ENCODE measurements at places on chromosomes 6 and 20.

DNA sequence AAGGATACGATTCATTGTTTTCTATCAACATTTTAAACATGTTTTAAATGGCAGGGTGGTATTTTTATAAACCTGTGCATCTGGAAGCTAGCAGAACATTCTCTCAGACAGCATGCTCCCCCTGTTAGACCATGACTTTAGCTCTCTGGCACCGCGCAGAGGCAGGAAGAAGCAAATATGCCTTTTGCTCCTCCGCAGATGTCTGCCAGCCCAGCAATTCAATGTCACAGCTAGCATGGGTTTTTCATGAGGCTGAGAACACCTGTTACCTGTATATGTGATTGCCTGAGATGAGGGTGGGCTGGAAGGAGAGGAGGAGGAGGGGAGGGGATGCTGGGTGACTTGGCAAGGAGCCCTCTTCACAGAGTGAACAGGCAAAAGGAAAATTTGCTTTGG, 6.7 kb downstream of the MTCH1 start:
- no peak for DNase-seq

DNA sequence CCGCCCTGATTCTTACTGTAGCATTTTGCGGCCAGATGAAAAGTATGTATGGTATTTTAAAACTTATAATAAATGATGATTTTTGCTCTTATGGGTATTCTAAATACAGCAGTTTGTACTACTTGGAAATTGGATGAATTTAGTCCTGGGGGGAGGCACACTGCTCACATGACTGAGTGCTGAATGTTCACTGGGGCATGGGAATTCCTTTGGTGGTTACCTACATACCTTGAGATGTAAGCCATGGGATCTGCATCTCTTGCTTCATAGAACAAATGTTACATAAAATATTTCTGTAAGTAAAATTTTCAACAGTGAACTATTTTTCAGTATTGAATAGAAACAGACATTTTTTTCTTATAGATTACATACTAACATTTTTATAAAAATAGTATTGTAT, 71.1 kb downstream of the FIG4 start:
- no peak for DNase-seq

- no peak for DNase-seq
Observed at GRCh38 chr6:130825772-130826441, 1.3 kb upstream of the SMLR1 start.

- DNase-seq: no peak
Observed at GRCh38 chr6:150237626-150238025, 94.8 kb downstream of the PPP1R14C start.

GRCh38 chr6:131756039-131756438, 45.2 kb upstream of the CTAGE9 start:
- peak; percentile 74 for DNase-seq

DNA sequence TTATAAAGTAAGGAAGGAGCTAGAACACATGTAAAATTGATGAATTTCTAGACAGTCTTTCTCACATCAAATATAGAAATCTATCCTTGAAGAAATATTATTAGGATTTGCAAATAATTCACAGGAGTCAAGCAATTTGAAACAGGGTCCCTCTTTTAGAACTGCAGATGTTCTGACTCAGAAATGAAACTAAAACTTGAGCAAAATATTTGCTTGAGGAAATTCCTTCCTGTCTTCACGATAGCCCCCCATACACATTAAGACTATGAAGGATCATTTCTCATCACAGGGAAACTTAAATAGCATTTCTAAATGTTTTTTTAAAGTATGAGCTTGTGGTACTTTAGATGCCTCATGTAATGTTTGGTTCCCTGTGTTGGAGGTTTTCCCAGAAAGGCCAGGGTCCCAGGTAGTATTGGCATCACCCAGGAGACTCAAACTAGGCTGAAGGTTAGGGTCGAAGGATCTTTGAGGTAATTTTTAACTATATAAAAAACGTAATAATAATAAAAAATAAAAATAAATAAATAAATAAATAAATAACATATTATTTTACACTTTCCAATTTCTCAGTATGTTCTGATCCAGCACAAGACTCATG, 144.0 kb upstream of the TBX18 start:
- DNase-seq: no peak

GRCh38 chr20:38196592-38196991, 31.5 kb upstream of the TGM2 start:
- peak; percentile 98 for DNase-seq

- no peak for DNase-seq
Observed at GRCh38 chr6:96162711-96163120, 146.9 kb downstream of the FUT9 start.

DNA sequence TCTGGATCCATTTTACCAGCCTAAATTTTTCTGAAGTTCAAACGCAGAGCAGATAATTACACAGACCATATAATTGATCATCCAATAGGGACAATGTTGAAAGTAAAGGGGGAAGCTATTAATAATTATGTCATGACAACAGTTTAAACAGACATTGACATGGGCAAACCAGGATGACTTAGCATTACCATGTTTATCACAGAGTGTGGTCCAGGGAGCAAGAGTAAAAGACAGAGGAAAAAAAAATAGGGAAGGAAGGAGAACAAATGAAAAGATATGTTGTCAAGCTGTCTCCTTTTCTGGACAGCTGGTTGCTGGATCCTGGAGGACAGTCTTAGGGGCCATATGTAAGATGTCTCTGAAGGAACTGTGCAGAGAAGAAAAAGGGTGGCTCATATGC, 69.4 kb upstream of the FBXL4 start:
- DNase-seq: no peak

- no peak for DNase-seq
Observed at GRCh38 chr20:23317081-23317480, 33.5 kb upstream of the NXT1 start.

GRCh38 chr6:43969158-43969981, 157.9 kb downstream of the MRPL14 start:
- DNase-seq: no peak

DNA sequence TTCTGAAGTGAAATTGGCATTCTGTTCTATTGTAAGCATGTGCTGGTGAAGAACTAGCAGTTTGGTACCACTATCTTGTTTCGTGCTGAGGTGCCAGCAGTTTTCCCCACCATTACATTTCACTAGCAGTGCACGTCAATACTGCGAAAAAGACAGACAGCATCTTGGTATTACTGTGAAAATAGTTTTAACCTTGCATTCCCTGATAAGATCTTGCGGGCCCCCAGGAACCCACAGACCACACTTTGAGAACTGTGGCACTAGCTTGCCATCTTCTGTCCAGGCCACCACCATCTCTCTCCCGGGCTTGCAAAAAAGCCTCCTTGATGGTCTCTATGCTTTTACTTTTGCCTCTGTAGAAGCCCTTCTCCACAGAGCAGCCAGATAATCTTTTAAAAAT, 185.7 kb downstream of the BACH2 start:
- no peak for DNase-seq

DNA sequence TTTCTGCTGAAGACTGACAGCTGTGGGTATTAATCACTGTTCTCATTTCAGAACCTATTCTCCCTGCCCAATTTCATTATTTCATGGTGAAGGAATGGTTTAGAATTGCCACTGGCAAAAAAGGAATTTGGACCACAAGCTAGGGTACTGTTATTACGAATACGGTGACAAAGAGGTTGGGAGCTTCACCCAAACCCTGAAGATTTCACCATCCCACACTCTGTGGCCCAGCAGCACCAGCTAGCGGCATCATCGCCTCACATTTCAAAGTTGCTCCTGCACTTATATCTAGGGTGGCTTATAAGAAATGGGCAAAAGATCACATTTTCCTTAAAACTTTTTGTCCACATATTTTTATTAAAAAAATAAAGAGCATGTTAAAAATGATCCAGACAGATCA, 236.1 kb downstream of the SYNDIG1 start:
- DNase-seq: peak; percentile 58

- no peak for DNase-seq
Observed at GRCh38 chr6:148528292-148528691, 185.7 kb downstream of the SASH1 start.

- DNase-seq: no peak
Observed at GRCh38 chr20:10511170-10511508, 76.0 kb downstream of the SLX4IP start.

DNA sequence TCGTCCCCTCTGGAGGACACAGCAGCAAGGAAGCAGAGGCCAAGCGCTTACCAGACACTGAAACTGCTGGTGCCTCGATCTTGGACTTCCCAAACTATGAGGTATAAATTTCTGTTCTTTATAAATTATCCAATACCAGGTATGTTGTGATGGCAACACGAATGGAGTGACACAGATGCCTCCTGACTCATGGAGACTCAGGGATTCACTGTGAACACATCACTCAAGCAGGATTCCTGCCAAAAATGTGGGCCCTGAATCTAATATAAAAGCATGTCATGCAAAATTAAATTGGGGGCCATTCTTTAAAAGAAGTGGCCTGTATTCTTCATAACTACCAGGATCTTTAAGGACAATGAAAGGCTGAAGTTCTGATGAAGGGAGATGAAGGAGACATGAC, 52.5 kb upstream of the SLC22A23 start:
- no peak for DNase-seq

DNA sequence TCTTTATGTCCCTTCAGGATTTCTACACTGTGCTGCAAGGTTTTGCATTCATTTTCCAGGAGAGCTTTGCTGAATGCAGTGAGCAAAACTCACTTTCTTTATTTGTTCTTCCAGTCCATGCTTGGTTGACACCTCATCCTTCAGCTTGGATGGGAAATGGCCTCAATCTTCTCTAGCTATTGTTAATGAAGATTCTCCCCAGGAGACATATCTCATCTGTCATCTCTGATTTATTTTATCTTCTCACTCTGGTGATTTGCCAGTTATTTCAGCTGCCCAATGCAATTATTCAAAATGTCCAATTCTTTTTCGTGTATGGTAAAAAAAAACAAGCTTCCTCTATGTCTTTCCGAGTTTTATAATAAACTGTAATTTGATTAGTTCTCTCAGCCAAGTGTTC, 77.9 kb upstream of the PAK5 start:
- DNase-seq: no peak

GRCh38 chr6:69279805-69280204, 517.0 kb downstream of the LMBRD1 start:
- no peak for DNase-seq
